Mesendoderm (in vitro differentiated cells): ENCODE measurements at places on chromosomes 7 and 10.

- no peak for DNase-seq
Measured at GRCh38 chr7:98816241-98816640, 53.6 kb downstream of the TMEM130 start.

- peak; percentile 39 for DNase-seq
Measured at GRCh38 chr7:134890246-134891240, 95.8 kb upstream of the AGBL3 start.

DNA sequence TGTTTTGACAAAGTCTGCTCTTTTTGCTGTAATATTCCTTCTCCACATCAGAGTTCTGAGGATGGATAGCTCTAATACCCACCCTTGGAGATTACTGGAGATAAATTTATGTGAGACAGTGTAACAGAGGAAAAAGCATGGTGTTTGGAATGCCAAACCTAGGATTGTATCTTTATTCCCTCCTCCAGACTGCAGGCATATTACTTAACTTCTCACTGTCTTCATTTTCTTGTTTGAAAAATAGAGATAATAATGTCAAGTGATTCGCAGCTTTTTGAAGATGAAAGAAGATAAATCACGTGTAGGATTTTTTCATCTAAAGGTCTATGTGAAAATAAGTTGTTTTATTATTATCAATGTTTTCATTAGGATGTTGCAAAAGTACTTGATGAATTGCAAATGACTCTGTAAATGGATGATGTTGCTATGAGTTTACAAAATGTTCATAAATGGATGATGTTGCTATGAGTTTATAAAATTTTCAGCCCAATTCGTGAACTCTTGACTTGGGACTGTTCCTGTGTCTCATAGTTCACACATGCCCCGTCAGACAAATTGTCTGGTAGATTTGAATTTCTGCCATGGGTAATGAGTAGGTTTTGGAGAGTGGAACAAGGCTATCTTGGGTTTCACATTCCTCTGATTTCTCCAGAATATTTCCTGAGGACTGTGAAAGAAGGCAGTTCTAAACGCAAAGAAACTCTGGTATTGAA lies 113.1 kb upstream of the IGFBP3 start:
- no peak for DNase-seq

- no peak for DNase-seq
Measured at GRCh38 chr7:150797661-150798060, 2.5 kb downstream of the TMEM176B start.

- DNase-seq: no peak
Measured at GRCh38 chr7:130256704-130257103, 10.0 kb upstream of the CPA2 start.

- DNase-seq: no peak
Measured at GRCh38 chr7:39168403-39169098, 190.8 kb downstream of the POU6F2 start.

DNA sequence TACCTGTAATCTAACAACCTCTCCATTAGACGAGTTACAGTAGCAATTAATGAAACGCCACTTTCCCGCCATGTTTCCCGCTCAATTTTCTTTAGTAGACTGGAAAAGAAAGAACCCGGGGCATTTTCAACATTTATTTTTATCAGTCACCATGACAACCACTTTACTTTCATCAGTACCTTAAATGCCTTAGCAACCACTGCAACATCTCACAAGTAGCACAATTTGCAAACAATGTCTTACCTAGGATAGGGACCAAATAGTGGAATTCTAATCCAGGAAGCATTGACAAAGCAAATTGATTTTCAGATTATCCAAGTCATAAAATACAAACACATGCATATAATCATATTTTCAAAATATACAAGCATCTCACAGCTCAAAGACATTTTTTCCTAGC lies 221.6 kb upstream of the IMMP2L start:
- DNase-seq: peak; percentile 58

GRCh38 chr10:70964245-70964644 lies 75.9 kb upstream of the PCBD1 start:
- no peak for DNase-seq

DNA sequence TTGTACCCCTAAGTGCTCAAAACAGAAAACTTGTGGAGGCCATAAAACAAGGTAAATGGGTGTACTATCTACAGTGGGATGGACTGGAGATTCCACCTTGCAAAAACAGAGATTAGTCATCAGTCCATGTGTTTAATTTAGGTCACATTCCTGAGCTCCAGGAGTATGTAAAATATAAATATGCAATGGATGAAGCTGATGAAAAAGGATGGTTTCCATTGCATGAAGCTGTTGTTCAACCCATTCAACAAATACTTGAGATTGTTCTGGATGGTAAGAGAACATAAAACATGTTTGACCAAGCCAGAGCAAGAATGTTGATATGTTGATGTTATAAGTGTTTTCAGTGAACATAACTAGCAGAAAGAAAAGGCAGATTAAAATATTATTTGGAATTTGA lies 14.6 kb downstream of the ASB15 start:
- no peak for DNase-seq

- DNase-seq: no peak
Measured at GRCh38 chr7:14666304-14666703, 236.2 kb downstream of the DGKB start.

DNA sequence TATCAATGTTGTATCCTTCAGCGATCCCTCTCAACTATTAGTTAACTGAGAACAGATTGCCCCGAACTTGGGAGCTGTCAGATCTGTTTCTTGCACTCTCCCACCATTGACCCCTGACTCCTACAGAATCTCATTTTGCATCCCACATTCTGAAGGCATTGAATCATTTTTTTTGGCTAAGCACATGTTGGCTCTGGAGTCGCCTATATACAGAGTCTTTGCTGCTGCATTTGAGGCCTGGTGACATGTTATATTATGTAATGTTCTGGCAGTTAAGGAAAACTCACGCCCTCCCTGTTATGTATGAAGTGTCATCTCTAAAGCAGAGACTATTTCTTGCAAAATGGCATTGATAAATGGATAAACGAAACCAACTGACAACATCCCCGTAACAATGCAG lies 159.2 kb upstream of the ITGB1 start:
- no peak for DNase-seq
